Lung (tissue), 17 donors: ENCODE measurements at places on chromosomes 4 and X. TPM values are rescaled to one million over a fixed set of nuclear protein-coding genes. Genes with fewer than 3 reads are reported as not detected.

SPIN2B gene
- total RNA-seq = 8.0 TPM

MOB1B gene
- total RNA-seq = 51.0 TPM

XAGE1A gene
- total RNA-seq = not detected

F9 gene
- 0.12 TPM for total RNA-seq

TRPC5OS gene
- total RNA-seq = not detected

OPHN1 gene
- 22.0 TPM for total RNA-seq

PROM1 gene
- 49.5 TPM for total RNA-seq

- no peak for DNase-seq
These were observed 146.8 kb downstream of the DCLK2 start for GRCh38 chr4:150224896-150225591.

GRCh38 chrX:54093159-54093558 is 48.9 kb upstream of the PHF8 start:
- no peak for DNase-seq

DNA sequence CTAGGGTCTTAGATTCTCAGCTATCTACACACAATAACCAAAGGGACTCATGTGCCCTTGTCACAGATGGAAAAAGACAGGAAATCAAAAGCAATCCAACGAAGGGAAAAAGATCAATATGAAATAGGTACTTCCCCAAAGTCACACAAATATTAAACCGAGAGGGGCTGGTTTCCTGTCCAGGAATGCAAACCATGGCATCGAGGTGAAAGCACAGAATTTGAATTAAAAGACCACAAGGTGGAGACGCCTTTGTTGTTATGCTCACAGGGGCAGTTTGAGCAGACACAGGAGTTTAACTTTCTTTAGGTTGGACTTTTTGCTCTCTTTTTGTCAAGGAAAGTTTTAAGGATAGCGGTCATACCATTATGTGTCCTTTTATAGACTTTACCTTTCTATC is 14.3 kb downstream of the H2BW1 start:
- DNase-seq = no peak

- no peak for DNase-seq
These were observed 78.1 kb downstream of the SRPX start for GRCh38 chrX:38142610-38143009.

DNA sequence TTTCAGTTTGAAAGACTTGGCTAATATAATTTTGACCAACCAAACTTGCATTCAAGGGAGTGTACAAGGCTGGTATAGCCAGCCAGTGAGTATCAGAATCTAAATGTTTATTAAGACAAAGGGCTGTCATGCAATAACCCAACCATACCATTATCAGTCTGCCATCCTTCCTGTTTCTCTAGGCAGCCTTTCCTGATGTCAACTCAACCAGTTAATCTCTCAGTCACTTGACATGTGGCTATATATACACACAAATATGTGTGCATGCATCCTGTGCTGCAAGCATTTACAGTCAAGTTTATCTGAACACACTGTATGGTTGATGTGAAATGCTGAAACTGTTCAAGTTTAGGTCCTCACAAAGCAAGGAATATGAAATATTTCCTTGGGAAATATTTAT is 17.2 kb downstream of the BTK start:
- no peak for DNase-seq

DNA sequence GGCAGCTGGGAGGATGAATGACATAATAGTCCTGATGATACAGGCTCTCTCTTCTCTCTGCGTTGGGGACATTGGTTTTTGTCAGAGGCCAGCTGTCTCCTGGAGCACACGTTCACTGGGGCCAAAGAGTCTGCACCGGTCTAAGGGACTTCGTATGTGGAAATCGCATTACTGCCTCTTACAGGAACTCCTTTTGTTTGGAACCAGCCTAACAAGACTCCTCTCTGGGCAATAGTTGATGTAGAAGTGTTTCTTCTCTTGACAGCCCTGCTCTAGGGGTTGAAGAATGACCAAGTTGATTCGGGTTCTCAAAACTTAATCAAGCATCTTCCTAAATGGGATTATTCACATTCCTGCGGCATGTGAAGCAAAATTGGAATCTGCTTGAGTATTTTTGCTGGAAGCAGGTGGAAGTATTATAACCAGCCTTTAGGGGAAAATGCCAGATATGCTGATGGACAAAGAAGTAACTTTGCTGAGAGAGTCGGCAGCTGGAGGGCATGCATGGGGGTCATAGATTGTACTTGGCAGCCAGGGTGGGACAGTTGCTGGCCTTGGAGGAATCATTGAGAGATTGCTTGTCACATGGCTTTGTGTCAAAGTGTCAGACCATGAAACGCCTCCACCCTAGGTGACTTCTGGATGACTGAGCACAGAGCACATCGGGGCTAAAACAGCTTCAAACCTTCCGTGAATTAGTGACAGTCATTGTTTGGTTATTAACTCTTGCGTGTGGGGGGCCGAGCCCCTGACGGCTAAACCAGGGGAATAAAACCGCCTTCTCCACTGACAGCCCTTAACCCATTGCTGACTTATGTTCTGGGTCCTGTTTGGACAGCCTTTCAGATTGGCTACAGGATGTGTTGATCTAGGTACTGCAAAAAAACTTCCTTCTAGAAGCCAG is 34.4 kb upstream of the SLC34A2 start:
- peak; percentile 5 for DNase-seq

- DNase-seq = no peak
These were observed 13.0 kb upstream of the TBC1D9 start for GRCh38 chr4:140769209-140769608.

GRCh38 chr4:68907245-68907644 is 44.4 kb downstream of the UGT2A3 start:
- peak; percentile 18 for DNase-seq

GRCh38 chrX:9824554-9824953 is 38.3 kb downstream of the SHROOM2 start:
- peak; percentile 27 for DNase-seq

DNA sequence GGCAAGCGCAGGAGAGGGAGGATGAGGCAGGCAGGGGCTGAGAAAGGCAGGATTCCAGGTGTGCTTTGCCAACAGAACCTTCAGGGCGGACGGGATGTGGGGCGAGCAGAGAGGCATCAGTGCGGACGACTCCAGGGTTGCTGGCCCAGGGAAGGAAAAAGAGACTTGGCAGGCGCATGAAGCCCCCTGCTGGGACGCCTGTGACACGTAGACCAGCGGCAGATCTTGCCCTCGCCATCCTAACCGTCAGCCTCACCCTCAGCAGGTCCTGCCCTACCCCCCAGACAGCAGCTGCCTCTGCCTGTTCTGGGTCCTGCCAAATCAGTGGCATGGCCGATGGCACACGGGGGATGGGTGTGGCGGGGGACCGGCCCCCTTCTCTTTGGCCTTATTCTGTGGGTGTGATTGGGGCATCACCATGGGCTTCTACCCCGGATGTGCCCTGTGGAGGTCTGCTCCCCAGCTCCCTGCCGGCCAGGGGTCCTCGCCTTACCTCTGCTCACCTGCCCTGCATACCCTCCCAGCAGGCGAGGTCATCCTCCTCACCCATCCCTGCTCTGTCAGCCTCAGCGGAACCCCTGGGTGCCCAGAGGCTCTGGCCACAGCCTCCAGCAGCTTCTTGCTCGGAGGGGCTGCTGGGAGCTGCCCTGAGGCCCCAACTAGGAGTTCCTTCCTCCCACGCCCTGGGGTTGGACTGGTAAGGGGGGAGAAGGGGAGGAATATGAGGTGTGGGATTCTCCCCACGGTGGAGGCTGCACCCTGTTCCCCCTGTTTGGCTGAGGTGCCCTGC is 2.9 kb upstream of the SH3BP2 start:
- DNase-seq = no peak

DNA sequence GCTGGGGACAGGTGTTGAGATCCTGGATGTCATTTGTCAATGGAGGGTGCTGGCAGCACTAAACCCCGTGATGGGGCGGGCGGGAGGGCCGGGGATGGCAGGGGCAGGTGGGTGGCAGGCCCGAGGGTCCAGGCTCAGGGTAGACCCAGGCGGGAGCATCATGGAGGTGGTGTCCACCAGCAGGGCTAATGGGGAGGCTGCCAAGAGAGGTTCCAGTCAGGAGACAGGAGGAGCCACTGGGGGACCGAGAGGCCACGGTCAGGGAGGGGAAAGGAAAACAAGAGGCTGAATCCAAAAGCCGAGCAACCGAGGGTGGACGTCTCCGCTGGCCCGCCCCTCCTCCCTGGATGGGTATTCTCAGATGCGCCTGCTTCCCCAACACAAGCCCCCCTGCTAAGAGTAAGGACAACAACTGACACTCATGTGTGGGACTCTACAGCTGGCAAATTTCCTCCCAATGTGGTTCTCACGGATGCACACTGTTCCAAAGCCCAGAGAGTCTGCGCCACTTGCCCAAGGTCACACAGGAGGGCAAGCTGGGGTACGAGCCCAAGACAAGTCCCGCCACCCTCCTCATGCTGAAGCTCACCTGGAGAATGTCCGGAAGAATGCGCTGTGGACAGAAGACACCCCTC is 132.0 kb downstream of the CPZ start:
- no peak for DNase-seq

GRCh38 chr4:106502106-106502699 is 133.6 kb upstream of the GIMD1 start:
- DNase-seq = peak; percentile 57

- peak; percentile 90 for DNase-seq
These were observed at the start of gene TSPAN7 for GRCh38 chrX:38561126-38561868. Gene TSPAN7, plus strand, starts transcription at chrX:38561542. Its CDS starts 5 bp downstream, at chrX:38561547.

DNA sequence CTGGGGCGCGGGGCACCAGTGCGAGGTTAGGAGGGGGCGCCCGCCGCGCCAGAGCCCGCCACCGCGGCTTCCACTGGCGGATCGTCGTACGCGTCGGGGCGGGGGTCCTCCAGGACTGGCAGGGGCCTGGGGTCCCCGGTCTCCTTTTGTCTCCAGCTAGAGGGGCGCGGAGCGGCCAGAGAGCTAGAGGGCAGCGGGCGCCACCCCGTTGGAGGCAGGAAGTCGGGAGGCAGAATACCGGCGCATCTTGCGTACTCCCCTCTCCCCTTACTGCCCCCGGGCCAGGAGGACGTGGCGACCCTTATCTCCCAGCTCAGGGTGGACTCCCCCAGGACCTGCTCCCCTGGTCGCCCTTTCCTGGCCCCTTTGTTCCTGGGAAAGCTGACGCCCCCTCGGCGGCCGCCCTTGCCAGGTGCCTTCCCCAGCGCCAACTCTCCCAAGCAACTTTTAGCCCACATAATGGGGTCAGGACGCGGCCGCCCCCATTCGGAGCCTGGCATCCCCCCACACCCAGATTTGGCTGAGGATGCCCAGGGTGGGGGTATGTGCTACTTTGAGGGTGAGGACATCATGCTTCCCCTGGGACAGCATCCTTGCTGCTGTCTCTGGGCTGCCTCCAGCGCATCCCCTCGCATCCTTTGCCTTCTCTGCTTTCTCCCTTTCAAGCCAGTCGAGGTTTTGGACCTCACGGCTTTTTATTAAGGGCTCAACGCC is 933 bp downstream of the CNKSR2 start:
- no peak for DNase-seq
